ENCODE measurements at places on chromosomes 1 and 21.

GRCh38 chr1:107620753-107621152 is 344.2 kb downstream of the VAV3 start:
- no peak for DNase-seq

GRCh38 chr1:163036671-163037070 is 32.5 kb upstream of the RGS4 start:
- DNase-seq, result no peak

DNA sequence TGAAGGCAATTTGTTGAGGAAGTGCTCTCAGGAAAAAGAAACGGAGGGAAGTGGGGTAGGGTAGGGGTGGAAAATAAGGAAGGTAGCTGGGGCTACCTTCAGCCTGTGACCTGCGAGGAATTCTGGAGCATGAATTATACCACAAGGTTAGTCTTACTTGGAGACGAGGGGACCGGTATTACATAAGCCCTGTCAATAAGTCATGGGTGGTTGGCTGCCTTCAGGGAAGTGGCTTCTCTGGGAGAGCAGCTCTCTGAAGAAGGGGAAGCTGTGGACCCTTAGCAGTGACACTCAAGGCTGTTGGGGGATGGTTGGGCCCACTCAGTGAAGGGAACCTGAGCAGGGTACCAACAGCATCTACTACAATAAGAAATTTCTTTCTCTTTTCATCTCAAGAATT is 111.3 kb downstream of the TNFSF18 start:
- no peak for DNase-seq

- DNase-seq, result no peak
Measured at GRCh38 chr1:230922620-230923019, 54.3 kb upstream of the C1orf198 start.

DNA sequence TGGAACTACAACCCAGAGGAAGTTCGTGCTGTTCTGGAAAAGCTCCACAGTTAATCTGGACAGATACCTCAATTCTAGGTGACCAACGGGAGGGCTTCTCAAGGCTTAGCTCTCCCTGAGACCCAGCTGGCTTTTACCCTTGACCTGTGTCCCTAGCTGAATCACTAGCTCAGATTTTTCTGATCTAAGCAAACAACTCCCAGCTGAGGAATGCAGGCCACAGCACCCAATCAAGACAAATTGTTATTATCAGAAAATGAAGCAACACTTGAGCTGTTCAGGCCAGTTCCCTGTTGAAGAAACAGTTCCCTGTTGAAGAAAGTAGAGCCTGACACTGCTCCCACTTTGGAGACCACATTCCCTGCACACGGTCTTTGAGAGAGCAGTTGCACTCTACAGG is 16.0 kb downstream of the DIO1 start:
- no peak for DNase-seq

- no peak for DNase-seq
Measured at GRCh38 chr1:119000371-119001180, 12.4 kb upstream of the TBX15 start.

DNA sequence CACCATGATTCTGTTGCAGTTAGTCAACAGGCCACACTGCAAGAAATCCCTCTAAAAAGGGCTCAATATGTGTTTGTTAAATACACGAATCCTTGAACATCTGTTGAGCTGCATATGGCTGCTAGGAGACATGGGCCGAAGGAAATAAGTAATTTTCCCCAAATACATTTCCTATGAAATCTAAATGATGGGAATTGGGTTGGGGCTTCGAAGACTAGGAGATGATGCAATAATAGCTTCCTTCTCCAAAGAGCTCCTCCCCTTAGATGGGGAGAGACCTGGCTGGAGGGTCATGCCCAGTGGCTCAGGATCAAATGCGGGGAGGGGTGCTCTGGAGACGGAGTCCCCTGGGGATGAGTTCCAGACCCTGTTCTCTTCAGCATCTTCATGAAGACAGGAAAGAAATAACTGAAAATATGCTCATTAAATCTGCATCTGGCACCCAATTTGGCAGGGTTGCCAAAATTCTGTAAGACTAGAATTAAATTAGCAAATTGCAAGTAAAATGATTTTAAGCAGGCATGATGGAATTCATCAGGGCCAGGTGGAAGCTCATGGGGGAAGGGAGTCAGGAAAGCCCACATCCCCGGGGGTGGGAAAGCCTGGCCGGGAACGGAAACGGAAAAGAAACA is 165.0 kb upstream of the EDN2 start:
- DNase-seq, result no peak

DNA sequence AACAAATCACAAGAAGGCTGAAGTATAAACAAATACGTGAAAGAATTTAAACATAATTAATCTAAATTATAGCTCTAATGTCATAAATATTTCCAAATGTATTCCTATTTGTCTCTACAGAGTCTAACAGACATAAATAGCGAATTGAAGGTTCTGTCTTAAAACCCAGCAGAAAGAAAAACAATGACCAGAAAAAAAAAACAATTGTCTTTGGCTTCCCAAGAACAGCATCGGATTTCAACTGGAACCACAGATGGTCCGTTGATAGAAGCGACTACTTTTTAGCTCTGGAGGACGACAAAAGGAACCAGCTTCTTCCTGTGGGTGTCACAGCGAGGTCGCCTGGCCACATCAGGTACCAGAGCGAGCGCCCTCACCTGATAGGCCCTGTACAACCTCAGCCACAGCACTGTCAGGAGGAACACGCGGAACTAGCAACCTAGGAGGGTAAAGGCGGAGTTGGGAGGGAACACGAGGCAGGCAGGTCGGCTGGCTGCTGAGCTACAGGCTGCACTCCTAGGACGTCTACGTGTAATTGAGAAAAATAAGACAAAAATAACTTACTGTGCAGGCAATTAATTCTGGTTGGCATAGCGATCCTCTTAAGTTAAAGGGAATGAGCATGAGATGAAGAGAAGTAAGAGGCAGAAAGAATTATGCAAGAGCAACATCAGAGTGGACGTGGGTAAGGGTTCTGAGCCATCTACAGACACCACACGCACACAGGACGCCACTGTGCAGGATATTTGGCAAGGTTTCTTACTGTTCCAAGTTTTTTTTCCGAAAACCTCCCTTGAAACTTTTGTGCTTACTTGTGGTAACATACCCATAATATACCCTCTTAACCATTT is 16.7 kb upstream of the PRDM15 start:
- DNase-seq, result no peak

DNA sequence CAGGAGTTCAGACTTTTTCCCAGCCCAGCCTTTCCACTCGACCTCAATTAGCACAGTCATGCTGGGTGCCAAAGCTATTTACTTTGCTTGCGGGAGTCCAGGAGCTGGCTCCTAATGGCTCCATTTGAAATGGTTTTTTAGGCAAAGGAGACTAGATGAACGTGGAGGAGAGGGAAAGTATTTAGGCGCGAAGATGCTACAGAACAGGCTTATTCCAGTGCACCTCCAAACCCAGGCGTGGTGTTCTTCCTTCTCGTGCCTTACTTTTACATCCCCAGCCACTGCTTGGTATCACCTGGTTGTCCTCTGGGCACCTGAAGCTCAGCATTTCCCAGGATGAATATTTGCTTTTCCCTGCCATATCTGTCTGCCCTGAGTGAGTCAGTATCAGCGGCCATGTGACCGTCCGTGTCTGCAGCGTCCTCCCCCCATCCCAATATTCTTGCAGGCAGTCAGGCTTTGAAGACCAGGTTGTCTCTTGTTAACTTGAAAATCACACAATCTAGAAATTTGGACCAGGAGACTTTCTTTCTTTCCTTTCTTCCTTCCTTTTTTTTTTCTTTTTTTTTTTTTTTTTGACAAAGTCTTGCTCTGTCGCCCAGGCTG is 198.5 kb downstream of the DYRK1A start:
- no peak for DNase-seq

DNA sequence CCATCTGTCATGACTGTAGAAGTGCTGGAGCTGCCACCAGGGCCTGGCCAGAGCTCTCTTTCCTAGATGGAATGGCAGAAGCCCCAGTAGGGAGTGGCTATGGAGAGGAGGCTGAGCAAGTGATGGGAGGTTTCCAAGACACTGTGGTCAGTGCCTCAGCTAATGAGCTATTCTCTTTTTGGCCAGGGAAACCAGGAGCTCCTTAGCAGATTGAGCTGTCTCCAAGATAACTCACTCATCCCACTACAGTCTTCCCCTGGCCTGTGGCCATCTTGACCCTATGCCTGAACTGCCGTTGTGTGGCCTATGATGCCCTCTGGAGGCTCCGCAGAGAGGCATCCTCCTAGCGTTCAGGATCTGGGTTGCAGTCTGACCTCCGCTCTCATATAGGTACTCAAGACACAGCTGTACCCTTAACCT is 60.5 kb downstream of the ERI3 start:
- DNase-seq, result no peak

GRCh38 chr1:47192458-47193384 is 2.9 kb upstream of the PDZK1IP1 start:
- DNase-seq, result peak; percentile 28

- no peak for DNase-seq
Measured at GRCh38 chr21:32162727-32163320, 116.0 kb downstream of the MIS18A start.

DNA sequence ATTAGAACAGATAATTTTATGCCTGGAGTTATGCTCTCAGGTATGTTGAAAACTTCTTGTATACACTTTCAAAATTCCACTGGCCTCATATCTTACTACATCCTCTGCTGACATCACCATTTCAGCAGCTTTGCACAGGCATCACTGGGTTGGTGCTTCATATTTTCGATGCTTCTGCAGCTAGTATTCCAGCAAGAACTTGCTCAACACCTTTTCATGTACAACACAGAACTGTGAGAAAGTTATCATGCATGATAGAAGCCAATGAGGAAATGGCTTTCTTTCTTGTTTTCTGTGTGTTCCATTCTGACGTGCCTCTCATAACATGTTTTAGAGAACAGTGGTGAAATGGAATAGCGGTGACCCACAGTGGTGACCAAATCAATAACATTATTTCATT is 5.1 kb upstream of the GBP5 start:
- DNase-seq, result no peak

GRCh38 chr1:204894031-204894430 is 23.4 kb downstream of the NFASC start:
- no peak for DNase-seq

DNA sequence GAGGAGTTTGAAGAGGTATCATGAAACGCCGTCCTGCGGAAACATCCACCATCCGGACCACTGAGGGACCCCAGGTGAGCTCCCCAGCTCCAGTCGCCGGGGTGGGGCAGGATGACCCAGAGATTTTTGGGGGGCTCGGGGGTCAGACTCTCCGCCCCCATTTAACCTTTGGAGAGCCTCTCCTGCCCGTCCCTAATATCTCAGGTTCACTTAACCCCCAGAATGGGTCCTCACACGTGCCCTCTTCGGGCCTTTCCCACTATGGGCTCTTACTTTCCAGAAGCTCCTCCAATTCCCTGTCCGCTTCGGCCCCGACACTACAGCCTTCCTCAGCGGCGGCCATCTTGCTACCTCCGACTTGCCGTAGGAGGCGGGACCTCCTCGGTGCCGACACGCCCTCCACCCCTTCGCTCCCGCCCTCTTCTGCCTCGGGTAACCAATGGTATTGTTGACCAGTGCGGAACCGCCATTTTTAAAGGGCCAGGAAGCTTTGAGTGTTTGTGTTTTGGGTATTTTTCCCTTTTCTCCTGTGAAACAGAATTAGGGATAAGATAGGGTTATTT is at the start of gene PEX19:
Gene PEX19, minus strand, starts transcription at position 352 of the 563 bp plus-strand sequence. Its CDS starts 9 bp downstream, at position 343.
- peak; percentile 82 for DNase-seq

DNA sequence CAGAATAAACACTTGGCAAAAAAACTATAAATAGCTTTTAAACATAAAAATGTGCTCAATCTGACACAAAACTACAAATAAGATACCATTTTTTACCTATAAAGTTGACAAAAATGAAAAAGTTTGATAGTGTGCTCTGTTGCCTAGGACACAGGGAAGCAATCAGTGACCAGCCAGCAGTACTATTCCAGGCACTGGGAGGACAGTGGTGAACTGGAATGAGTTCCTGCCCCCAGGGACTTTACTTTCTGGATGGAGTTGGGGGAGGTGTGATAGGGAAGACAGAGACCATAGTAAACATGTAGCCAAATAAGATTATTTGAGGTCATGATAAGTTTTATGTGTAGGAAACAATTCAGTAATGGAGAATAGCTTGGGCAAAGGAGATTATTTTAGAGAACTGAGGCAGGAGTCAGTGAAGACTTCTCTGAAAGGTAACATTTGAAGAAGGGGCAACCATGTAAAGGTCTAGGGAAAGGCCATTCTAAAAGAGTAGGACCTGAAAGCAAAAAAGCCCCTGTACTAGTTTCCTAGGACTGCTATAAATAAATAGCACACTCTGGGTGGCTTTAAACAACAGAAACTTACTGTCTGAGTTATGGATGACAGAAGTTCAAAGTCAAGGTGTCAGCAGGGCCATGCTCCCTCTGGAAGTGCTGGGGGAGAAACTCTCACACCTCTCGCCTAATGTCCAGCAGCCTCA is 42.0 kb downstream of the EEIG2 start:
- DNase-seq, result no peak

GRCh38 chr1:117631359-117632160 is 25.7 kb downstream of the TENT5C start:
- DNase-seq, result no peak

- no peak for DNase-seq
Measured at GRCh38 chr1:37861151-37861550, 1.8 kb upstream of the MTF1 start.

DNA sequence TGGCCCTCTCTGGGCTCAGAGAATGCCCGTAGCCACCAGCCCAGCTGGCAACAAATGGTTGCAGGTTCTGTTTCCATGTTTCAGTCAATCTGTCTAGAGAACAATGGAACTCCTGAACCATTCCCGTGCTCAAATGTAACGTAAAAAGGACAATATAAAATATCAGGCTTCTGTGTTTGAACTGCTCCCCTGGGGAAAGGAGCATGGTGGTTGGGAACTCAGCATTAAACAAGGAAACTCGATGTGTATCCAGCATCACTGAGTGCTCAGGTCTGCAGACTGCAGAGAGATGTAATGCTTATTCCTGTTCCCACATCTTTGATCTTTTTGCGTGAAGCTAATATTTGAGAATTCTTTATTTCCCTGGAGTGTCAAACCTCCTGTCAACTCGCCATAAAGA is 326.5 kb downstream of the KIF26B start:
- no peak for DNase-seq

DNA sequence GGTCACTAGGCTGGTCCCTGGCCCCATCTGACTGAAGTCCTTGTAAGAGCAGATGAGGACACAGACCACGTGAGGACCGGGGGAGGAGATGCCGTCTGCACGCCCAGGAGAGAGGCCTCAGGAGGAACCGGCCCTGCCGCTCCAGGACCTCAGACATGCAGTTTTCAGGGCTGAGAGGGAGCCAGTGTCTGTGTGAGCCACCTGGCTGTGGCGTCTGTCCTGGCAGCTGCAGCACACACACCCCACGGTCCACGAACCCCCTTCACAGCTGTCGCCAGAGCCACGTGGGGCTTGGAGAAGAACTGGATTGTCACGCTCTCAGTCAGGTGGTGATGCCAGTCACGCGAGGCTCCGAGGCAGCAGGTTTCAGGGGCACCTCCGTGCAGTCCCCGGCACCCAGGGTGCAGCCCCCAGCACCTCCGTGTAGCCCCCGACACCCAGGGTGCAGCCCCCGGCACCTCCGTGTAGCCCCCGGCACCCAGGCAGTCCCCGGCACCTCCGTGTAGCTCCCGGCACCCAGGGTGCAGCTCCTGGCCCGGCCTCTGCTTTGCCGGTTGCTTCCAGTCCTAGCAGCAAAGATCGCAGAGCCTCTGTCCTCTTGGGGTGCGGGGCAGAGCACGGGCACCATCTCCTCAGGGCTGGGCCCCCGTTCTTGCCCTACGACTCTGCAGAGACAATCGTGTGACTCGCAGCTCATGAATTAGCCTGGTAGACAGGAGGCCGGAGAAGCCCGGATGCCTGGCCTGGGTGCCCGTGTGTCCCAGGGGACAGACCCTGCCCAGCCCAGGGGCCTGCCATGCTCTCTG is 19.0 kb upstream of the SUMO3 start:
- DNase-seq, result no peak

- no peak for DNase-seq
Measured at GRCh38 chr1:100496896-100497295, 41.0 kb upstream of the GPR88 start.
